Stimulated activated CD4-positive, alpha-beta T cell treated with anti-CD3 and anti-CD28 coated beads, TNF-alpha, amount 100 ng/mL, for 4 hours (primary cell): ENCODE measurements at places on chromosomes 4 and X.
A peak's percentile ranks its signal among the peaks of the same experiment; 100 is the strongest.

- peak; percentile 32 for DNase-seq
Observed at GRCh38 chr4:77852892-77853495, 9.6 kb upstream of the MRPL1 start.

GRCh38 chr4:169660929-169661328, 40.6 kb downstream of the CLCN3 start:
- no peak for DNase-seq

DNA sequence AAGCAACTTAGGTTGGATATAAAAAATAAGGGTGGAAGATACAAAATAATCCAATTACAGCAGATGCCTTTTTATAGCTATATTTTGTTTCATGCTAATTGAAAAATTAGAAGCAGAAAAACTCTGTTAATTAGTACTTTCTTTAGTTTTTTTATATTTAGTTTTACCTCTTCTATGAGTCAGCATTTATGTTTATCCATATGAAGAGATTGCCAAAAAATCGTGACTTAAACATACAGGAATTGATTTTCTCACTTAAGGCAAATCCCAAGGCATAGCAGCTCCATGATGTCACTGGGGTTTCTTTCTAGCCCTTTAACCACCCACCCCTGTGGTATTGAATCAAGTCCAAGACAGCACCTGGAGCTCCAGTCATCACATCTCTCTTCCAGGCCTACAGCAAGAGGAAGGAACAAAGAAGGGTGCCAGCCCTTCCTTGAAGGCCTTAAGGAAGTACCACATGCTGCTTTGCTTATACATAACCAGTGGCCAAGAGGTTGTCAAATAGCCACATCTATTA, 365.8 kb upstream of the TENM3 start:
- no peak for DNase-seq

GRCh38 chrX:21691512-21692018, 33.4 kb upstream of the KLHL34 start:
- DNase-seq = no peak

DNA sequence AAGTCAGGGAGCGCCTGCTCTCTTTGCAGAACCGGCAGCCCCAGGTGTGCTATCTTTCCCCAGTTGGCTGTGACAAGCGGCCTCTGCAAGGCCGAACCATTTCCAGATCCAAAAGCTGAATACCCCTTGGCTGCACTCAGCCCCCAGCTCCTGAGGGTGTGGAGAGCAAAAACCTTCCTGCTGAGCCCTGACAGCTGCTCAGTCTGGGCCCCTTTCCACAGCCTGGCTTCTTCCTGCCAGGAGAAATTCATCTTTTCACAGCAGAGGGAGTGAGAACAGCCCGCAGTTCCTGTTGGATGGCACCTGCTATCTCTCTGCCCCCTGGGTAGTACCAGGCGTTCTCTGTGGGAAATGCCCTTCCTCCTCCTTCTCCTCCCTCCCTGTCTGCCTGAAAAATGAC, 78.4 kb downstream of the DRD5 start:
- DNase-seq = no peak

GRCh38 chr4:113221990-113222389, 172.5 kb downstream of the ANK2 start:
- DNase-seq = no peak
